ENCODE measurements at places on chromosomes 13 and 19.

DNA sequence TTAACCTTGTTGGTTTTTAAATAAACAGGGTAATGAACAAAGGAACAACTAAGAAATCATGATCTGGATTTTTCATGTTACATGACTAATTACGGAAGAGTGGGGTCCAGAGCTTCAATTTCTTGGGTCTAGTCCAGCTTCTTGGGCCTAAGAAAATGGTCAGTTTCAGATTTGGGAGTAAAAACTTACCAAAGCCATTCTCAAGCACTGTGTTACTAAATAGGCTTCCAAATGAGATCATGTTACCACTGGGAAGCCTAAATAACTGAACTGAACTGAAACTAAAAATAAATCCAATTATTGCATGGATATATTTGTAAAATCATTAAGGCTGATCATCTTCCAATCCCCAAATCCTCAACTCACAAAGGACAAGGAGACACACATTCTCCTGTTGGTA lies 13.9 kb downstream of the TBC1D4 start:
- no peak for DNase-seq

DNA sequence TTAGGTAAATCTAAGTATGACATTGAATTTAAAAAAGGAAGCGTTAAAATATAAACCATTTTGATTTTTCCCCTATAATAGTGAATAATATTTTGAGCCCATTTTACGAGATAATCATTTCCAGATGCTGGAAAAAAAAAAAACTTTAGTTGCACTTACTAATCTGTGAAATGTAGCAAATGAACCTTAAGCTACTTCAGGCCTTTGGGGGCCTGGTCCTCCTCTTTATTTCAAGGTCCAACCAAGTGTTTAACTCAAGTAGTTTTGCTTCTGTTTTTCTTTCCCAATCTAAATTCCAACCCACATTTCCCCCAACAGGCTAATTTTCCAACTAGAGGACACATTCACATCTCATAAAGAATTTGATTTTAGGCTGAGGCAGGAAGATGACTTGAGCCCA lies 101.2 kb downstream of the TNFRSF19 start:
- no peak for DNase-seq

DNA sequence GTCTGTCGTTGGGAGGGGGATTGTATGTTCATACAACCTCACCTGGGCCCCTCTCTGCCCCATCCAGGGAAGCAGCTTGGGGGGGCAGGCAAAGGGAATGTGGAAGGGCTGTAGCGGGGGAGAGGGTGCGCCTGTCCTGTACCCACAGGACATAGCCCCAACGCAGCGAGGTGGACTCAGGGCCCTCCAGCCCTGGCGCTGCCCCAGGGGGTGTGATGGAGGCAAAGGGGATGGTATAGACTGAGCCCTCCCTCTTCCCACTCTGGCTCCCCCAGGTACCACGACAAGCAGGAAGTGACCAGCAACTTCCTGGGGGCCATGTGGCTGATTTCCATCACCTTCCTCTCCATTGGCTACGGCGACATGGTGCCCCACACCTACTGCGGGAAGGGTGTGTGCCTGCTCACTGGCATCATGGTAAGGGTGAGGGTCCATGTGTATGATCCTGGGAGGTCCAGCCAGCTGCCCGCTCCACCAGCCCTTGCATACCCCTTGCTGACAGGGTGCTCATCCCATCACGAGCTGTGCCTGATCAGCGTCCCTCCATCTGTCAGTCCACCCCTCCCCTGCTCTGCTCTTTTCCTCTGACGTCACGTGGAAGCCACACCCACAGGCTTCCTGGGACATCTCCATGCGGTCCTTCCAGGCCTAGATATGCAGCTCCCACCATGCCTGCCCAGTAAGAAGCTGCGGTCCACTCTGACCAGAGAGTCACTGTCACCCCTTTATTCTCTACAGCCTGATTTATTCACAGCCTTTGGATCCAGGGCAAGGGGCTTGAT lies 18.3 kb downstream of the KCNN1 start:
- DNase-seq: no peak

- DNase-seq: no peak
These were observed 23.3 kb downstream of the EXOSC8 start for GRCh38 chr13:37023871-37024270.

- no peak for DNase-seq
These were observed 15.2 kb downstream of the TPT1 start for GRCh38 chr13:45325806-45326205.

DNA sequence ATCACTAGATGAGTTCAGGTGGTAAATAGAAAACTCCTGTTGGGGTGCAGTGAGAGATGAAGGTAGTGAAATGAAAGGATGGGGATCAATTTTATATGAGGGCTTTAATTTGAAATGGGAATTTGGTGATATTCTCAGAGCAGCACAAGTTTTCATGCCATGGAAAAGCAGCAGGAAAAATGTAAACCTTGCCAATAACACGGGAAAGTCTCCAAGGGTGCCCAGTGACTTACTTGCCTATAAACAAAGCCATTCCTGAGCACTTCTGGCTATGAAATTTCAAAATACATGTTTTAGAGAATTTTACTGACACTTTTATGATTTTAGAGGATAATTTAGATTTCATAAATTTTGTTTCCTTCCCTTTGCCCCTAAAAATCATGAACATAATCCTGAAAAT lies 16.4 kb upstream of the FLT3 start:
- no peak for DNase-seq

- no peak for DNase-seq
These were observed 11.7 kb downstream of the SLC27A1 start for GRCh38 chr19:17481986-17482385.

DNA sequence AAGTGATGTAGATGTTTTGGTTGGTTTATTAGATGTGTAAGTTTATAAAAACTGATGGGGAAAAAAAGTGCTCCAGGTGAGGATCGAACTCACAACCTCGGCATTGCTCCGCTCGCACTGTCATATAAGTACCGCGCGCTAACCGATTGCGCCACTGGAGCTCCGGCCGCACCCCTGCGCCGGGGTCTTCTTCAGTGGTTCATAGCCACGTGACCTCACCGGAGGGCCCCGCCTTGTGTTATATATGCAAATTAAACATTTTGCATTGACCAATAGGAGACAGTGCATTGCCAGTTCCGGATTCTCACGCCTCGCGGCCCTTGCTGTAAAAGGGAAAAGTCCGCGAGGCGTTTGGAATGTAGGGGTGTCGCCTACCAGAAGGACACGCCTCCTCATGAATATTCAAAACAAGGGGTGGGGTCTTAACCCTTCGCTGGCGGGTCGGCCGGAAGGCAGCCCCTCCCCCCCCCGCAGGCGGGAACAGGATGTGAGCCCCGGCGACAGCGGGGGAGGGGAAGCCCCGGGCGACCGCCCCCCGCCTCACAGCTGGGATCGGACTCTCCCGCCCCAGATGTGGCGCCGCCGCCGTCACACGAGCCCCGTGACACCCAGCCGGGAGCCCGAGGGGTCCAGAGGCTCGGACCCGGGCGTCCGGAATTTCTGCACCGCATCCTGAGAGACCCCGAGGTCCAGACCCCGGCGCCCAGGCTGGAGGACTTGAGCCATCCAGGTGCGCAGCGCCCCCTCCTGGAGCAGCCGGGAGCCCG lies at the start of gene PLEKHG2:
TSS of gene PLEKHG2 (plus strand) at position 570 of the 767 bp plus-strand sequence. CDS start 1,418 bp downstream, outside the sequence.
- no peak for DNase-seq

- DNase-seq: no peak
These were observed 24.5 kb downstream of the CEACAM16 start for GRCh38 chr19:44723299-44723951.

DNA sequence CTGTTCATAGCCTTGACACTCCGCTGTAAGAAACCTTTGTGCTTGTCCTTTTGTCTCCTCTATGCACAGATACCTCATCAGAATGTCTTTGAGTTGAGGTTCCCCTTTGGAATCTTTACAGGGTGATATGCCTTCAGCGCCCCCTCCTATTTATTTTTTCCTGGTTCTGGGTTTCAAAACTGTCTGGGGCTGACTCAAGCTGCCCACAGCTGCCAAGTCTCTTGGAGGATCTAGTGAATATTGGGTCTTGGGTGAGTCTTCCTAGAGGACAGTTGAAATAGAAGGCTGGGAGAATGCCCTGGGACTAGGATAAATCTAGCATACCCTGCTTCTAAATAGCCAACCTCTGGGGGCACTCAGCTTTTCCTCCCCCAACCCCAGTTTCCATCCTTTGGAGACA lies 930 bp downstream of the ZNF136 start:
- DNase-seq: no peak

- no peak for DNase-seq
These were observed 13.6 kb downstream of the FAM187B start for GRCh38 chr19:35214766-35215422.

DNA sequence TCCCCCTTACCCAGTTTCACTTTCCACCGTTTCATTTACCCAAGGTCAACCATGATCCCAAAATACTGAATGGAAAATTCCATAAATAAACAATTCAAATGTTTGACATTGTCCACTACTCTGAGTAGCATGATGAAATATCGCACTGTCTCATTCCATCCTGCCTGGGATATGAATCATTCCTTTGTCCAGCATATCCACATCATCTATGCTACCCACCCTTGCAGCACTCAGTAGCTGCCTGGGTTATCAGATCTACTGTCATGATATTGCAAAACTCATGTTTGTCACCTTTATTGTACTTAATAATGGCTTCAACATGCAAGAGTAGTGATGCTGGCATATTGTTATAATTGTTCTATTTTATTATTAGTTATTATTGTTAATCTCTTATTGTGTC lies 263.9 kb upstream of the NBEA start:
- DNase-seq: no peak

DNA sequence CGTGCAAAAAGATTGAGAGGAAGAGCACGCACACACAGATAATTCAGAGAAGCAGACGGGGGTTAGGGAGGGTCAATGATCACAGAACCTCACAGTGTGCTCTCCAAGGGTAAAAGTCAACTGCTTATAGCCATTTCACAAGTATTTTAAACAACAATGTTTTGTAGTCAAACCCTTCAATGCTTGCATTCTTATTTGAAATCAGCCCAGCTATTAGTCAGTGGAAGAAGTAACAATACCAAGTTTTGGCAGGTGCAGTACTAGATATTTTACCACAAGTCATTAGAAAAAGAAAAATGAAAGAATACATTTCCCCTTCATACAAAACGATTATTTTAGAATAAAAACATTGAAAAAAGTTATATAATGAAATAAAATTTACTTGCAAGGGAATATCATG lies 2.6 kb downstream of the CSNK1A1L start:
- DNase-seq: no peak

DNA sequence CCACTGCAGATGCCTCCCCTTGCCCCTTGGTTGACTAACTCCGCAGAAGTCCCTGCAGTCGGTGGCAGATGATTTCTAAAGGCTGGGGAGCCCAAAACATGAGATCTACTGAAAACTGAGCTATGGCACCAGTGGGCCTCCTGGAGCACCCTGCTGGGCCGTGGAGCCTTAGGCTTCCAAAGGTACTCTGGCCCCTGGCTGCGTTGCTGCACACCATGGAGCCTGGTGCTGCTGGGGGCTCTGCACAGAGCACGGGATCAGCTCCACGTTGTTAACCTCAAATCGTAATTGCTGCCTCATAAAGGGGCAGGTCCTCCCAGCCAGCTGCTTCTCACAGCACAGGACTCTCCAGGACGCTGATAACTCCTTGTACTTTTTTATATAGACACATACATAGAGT lies 357.5 kb downstream of the NALCN start:
- no peak for DNase-seq

DNA sequence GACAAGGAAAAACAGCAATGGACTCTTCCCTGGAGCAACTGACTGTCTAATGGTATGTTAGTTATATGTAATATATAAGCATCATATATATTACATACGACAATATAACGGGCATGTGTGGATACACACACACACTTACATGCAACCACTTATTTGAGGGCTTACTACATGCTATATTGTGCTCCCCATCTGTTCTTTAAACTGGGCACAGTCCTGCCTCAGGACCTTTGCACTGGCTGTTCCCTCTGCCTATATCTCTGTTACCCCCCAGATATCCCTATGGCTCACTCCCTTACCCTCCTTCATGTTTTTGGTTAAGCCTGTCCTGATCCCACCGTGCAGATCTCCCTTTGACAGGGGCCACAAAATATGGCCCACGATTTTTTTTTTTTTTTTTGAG lies 10.2 kb downstream of the TICAM1 start:
- no peak for DNase-seq

- no peak for DNase-seq
These were observed 1.6 kb upstream of the PTGIR start for GRCh38 chr19:46626446-46626845.

GRCh38 chr13:112974671-112975070 lies 5.7 kb downstream of the MCF2L start:
- no peak for DNase-seq

DNA sequence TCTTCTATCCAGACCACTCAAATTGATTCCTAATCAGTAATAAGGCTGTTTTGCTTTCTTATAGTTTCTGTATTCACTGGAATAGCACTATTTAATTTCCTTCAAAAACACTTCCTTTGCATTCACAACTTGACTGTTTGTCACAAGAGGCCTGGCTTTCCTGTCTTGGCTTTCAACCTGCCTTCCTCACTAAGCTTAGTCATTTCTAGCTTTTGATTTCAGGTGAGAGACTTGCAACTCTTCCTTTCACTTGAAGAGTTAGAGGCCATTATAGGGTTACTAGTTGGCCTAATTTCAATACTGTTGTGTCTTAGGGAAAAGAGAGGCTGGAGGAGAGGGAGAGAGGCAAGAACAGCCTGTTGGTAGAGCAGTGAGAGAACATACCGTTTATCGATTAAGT lies 47.0 kb downstream of the SACS start:
- DNase-seq: no peak

GRCh38 chr13:67048821-67049150 lies 181.3 kb downstream of the PCDH9 start:
- DNase-seq: no peak

DNA sequence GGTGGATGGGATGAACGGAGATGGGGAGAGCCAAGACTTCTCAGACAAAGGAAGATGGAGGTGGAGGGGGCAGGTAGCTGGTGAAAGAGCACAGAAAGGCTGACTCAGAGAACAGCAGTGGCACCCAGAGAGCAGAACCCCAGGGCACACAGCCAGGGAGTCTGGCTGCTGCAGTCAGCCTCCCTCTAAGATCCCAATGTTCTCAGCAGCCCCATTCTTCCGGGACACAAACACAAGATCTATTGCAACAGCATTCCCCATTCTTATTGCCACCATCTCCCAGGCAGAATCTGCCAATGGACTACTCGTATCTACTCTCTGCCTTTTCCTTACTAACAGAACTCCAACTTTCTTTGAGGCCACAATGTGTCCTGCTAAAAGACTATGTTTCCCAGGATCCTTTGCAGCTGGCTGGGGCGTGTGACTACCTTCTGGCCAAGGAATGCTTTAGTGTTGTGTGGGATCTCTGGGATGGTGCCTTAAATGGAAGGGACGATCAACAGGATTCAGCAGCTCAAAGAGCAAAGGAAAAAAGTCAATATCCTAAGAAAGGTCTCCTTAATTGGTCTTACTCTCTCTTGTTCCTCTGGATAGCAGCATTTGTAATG lies 7.5 kb downstream of the THAP8 start:
- DNase-seq: no peak

DNA sequence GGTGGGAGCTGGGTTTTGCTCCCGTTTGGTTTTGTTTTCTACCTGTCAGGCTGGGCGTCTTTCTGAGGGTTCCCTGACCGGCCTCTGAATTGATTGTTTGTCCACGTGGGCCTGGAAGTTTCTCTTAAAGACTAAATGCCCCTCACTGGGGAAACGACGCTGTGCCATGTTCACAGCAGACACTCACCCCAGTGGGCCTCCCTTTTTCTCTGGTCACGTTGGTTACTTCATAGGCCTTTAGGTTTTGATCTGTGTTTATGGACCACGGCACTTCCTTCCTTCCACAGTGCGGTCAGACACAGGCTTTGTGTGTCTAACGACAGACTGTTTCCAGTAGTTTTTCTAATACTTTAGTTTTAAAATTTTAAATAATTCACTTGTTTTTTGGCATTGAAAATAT lies 20.1 kb upstream of the NDUFS7 start:
- DNase-seq: no peak
